ENCODE measurements at places on chromosomes 12 and 14. TPM values are rescaled to one million over a fixed set of nuclear protein-coding genes. Genes with fewer than 3 reads are reported as not detected.

- DNase-seq: no peak
These were observed 7.8 kb upstream of the NXPH4 start for GRCh38 chr12:57208631-57209282.

- no peak for DNase-seq
These were observed 300.8 kb downstream of the SSPN start for GRCh38 chr12:26496170-26496569.

DNA sequence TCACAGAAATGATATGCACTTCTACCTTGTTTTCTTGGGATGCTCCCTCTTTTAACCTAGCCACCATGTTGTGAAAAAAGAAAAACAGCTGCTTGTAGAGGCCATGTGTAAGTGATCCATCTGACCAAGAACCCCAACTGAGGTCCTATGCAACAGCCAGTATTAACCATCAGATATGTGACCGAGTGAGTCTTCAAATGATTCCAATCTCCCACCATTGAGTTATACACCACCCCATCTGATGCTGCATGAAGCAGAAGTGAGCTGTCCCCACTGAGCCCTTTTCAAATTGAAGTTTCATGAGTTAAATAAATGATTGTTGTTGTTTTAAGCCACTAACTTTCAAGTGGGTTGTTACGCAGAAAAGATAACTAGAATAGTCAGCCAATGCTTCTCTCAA lies 20.6 kb upstream of the USP15 start:
- no peak for DNase-seq

- DNase-seq: no peak
These were observed 55.9 kb downstream of the SOX5 start for GRCh38 chr12:23893611-23894010.

GRCh38 chr14:36268121-36268520 lies 52.3 kb downstream of the MBIP start:
- DNase-seq: no peak

DNA sequence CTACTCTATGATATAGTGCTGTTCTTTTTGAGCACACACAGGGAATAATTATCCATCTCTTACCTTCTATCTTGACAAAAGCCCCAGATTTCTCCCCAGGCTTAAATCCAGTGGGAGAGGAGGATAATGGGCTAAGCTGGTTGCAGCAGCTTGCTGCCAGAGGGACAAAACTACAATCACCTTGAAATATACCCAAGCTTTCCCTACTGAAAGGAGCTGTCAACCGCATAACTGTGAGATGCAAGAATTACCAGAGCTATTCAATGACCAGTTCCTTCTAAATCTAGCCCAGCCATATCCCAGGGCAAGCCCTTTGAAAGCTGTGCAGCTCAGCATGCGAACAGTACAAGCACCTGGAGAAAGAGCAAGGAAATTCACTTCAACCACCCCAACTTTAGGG lies 943 bp upstream of the MGAT4C start:
- DNase-seq: no peak

GRCh38 chr14:94689218-94689984 lies 77.2 kb downstream of the SERPINA3 start:
- DNase-seq: peak; percentile 11

GRCh38 chr14:106436310-106436905 lies 910.0 kb downstream of the TMEM121 start:
- peak; percentile 32 for DNase-seq

DNA sequence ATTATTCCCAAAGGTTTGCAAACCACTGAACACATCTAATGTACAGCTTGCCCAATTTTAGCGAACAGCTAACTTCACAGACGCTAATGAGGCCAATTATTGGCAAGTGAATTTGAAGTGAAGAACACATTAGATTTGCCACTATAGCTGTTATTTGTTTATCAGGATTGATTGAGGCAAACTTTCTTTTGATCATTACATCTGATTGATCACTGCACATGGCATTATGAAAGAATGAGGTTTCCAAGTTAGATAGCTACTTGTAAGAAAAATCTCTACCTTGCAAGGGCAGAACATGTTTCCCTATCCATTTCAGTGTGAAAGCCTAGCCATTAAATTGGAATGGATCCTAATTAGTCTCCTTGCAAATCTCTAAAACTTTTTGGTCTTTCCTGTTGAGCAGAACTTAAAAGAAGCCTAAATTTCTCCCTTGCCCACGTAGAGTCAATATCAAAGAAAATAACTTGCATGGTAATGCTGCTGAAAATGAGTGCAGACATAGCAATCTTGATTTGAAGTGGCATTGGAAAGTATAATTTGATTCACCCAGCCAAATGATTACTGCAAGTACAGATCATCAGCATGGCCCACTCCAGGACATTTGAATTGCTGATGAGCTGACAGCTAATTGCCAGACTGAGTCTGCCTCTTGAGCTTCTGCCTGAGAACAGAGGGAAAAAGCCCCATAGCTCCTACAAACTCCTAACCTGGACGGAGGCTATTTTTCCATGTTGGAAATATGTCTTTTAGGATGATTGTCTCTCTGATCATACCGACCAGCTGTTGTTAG lies 98.6 kb downstream of the TPH2 start:
- DNase-seq: no peak

The USP30 gene
- total RNA-seq: 6.0 TPM

The TNFAIP2 gene
- 32.0 TPM for total RNA-seq

The TAS2R8 gene
- 0.20 TPM for total RNA-seq

The NID2 gene
- total RNA-seq: 35.0 TPM

The SYCP3 gene
- total RNA-seq: 0.20 TPM

The RGS6 gene
- not detected for total RNA-seq

The KERA gene
- not detected for total RNA-seq

The AKAP6 gene
- total RNA-seq: 3.0 TPM
